ENCODE measurements at places on chromosomes 11 and 22.

DNA sequence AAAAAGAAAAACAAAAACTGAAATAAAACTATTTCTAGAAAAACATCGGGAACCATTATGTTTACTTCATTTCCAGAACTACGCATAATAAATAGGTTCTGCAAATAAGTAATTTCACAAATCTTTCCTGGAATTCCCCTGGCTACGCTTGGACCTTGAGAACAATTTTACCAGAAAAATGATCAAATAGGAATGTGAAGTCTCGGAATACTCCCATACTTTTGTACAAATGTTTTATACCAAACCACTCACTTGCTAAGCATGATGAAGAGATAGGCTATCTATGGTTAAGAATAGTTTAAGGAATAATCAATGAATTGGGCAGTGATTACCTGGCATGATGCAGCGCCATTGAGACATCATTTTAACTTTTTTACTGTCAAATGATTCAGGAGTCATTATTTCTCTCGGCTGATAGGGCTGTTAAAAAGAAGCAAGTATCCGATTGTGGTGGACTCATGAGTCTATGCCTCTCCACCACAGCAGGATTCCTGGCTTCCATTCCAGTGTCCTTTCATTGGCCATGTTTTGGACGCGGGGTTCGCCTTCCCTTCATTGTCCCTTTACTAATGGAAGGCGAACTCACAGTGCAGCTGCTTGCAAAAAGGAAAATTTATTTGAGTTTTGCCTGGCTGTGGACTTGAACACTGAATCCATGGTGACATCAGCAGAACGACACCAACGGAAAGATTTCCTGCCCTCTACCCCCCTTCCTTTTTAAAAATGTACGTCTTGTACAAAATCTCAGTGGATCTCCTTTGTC lies 39.9 kb upstream of the BLID start:
- no peak for DNase-seq

DNA sequence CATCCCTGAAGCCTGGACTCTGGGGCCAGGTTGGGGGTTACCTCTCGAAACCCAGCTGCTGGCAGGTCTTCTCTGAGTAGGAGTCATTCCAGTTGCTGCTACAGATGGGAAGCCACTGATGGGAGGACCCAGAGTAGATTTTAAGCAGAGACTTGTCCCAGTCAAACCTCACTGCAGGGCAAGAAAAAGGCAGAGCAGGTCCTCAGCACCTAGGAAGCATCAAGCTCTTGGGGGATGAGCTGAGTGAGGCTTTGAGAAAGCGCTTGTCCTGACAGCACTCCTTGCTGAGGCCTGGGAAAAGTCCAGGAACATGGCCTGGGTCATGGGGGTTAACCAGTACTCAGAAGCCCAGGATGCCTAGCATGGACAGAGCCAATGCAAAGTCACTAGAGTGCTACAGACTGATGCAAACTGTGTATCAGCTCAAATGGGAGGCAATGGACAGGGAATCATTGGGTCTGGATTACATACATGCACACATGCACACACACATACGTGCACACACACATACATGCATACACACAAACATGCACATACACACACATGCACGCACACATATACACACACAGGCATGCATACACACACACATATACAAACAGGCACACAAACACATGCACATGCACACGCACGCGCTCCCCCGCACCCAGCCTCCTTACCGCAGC lies 15.3 kb downstream of the TMPRSS13 start:
- DNase-seq, result no peak

GRCh38 chr11:93155738-93156137 lies 42.1 kb downstream of the SLC36A4 start:
- no peak for DNase-seq

- DNase-seq, result no peak
Measured at GRCh38 chr22:39522567-39523300, 2.4 kb downstream of the ATF4 start.
